ENCODE measurements at places on chromosomes 6 and 20. TPM values are rescaled to one million over a fixed set of nuclear protein-coding genes. Genes with fewer than 3 reads are reported as not detected.

The RAET1L gene
- total RNA-seq: not detected

- H3K4me1 ChIP-seq: no peaks in the 10 kb centered on the region
- no peak overlapping the region for H3K4me3 ChIP-seq
- H3K36me3 ChIP-seq: no peaks in the 10 kb centered on the region
- DNase-seq: no peak
- no peaks in the 10 kb centered on the region for H3K27me3 ChIP-seq
Observed at GRCh38 chr20:42258564-42259302, 640.6 kb upstream of the CHD6 start.

DNA sequence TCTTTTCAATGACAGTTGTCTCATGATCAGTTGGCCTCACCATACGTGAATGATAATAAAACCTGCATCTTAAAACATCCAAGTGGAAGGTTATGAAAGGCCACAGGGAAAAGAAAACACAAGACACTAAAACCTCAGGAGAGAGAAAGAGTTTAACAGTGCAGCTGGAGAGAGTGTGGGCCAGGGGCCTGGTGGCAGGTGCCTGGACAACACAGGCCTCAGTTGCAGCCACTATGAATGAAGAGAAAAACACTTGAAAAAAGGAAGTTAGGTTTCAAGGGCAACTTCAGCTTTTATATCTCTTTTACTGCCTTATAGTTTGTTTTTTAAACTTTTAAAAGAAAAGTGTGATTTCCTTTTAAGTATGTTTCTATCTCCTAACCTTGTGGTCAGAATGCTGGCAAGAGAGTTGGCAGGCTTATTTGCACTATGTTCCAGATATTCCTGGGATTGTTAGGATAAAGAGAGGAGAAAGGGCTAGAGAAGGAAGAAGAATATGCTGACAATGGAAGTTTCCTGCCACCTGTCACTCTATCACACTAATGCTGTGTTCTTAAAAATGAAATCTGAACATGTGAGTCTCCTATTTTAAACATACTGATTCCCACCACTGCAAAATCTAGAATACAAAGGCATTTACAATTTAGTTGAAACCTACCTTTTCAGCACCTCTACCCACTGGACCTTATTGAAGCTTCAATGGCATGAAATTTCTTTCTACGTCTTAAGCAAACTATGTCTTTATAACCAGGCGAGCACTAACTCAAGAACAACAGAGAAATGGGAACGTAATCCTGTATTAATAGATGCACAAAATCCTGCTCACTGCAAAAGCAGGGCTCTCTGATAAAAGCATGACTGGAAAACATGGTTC is 222.4 kb downstream of the CD83 start:
- no peak for DNase-seq
- no peaks in the 10 kb centered on the region for H3K27me3 ChIP-seq
- H3K36me3 ChIP-seq: peaks cover 3% of the 10 kb centered on the region
- no peaks in the 10 kb centered on the region for H3K4me1 ChIP-seq
- H3K27ac ChIP-seq: no peak overlapping the region

- H3K4me1 ChIP-seq: no peaks in the 10 kb centered on the region
- H3K27ac ChIP-seq: no peak overlapping the region
- H3K27me3 ChIP-seq: peaks cover 48% of the 10 kb centered on the region
- DNase-seq: no peak
- peaks cover 1% of the 10 kb centered on the region for H3K36me3 ChIP-seq
- no peak overlapping the region for H3K4me3 ChIP-seq
Observed at GRCh38 chr6:87082160-87082721, 12.7 kb downstream of the CGA start.

GRCh38 chr6:155248008-155249001 is 15.5 kb upstream of the CLDN20 start:
- H3K4me3 ChIP-seq: peak overlapping the region; percentile 59
- no peak for DNase-seq
- H3K36me3 ChIP-seq: peaks cover 6% of the 10 kb centered on the region
- H3K4me1 ChIP-seq: peaks cover 63% of the 10 kb centered on the region
- H3K27me3 ChIP-seq: no peaks in the 10 kb centered on the region

Measured in chondrocyte (in vitro differentiated cells).